COLO829 (cell line): ENCODE measurements at places on chromosomes 4 and X.

GRCh38 chrX:129759576-129760061, 20.1 kb upstream of the SASH3 start:
- DNase-seq = peak; percentile 23

DNA sequence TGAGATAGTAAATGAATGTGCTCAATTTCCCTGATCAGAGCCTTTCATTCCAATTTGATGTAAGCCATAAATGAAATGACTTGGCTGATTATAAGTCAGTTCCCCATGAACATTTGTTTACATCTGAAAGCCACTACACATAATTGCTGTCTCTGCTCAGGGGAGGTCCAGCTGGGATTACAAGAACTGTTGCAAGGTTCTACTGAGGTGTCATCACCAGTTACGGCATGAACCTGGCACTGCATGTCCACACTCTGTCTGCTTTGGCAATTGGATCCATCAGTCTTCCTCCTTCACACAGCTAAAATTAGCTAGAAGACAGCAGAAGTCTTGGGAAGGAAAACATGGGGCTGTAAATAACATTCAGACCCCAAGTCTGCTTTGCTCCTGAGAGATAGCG, 12.8 kb upstream of the MBNL3 start:
- DNase-seq = no peak

- no peak for DNase-seq
These were observed 147.7 kb downstream of the TMEM47 start for GRCh38 chrX:34509394-34509793.

- no peak for DNase-seq
These were observed 20.4 kb upstream of the GDPD2 start for GRCh38 chrX:70402721-70403120.

DNA sequence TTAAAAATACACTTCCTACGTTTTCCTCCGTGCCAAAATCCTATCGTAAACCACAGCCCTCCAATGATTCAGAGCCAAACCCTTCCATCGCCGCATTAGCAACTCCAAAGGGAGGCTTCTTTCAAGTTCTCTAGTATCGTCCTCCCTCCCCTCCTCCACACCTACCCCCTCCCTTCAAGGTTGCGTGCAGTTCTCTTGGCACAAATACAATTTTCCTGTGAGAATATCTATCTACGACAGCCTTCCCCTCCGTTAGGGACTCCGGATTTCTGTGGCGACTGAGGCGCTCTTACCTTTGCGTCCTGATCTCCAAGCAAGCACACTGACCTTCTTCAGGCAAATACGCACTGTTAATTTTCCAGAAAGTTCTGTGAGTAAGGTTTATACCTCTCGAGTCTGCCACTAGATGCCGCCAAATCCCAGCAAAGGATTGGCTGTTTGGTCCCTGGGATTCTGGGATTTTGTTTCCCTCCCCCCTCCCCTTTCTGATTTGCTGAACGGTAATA, 1.2 kb upstream of the MORF4L2 start:
- peak; percentile 48 for DNase-seq

- no peak for DNase-seq
These were observed 231.2 kb downstream of the FRAS1 start for GRCh38 chr4:78288327-78288726.

GRCh38 chrX:51496501-51497291, at the start of gene NUDT11:
Gene NUDT11 (minus strand): TSS chrX:51496592. CDS start chrX:51496444, 148 bp downstream.
- peak; percentile 2 for DNase-seq

GRCh38 chr4:124803641-124804040, 91.1 kb upstream of the ANKRD50 start:
- DNase-seq = no peak

- no peak for DNase-seq
These were observed 253.5 kb downstream of the ARHGAP24 start for GRCh38 chr4:85728464-85728863.

DNA sequence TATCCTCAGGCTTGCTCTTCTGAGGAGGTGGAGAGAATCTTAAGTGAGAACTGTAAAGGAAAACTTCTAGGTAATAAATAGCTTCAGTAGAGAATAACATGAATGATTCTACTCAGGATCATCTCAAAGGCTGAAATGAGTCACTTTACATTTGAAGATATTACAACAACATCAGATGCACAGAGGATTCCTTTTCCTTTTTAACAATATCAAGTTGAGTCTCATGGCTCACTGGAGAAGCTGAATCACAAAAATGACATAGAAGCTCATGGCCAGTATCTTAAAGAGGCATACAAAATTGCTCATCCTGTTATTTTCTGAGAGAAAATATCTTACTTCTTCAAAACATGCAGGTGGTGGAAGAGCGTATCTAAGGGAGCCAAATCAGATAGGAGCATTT, 72.5 kb upstream of the EMCN start:
- DNase-seq = peak; percentile 35

- DNase-seq = no peak
These were observed 6.6 kb downstream of the CCDC110 start for GRCh38 chr4:185464887-185465286.

DNA sequence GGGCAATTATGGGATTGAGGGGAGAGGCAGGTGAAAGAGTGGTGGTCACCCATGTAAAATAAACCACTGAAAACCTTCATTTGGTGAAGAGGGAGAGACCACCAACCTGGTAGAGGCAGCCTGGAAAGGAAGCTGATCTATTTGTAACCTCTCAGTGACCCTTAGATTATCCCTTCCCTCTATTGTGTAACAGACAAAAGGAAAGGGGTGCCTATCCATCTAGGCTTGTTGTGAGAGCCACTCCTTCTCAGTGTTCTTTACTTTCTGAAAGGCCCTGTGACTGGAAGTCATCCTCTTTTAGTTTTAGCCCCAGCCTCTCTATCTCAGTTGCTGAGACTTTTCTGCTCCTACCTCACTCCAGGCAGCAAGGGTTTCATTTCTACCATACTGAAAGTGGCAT, 142.4 kb downstream of the TMEM164 start:
- DNase-seq = no peak

GRCh38 chrX:132591719-132592275, 103.0 kb upstream of the MBNL3 start:
- no peak for DNase-seq

DNA sequence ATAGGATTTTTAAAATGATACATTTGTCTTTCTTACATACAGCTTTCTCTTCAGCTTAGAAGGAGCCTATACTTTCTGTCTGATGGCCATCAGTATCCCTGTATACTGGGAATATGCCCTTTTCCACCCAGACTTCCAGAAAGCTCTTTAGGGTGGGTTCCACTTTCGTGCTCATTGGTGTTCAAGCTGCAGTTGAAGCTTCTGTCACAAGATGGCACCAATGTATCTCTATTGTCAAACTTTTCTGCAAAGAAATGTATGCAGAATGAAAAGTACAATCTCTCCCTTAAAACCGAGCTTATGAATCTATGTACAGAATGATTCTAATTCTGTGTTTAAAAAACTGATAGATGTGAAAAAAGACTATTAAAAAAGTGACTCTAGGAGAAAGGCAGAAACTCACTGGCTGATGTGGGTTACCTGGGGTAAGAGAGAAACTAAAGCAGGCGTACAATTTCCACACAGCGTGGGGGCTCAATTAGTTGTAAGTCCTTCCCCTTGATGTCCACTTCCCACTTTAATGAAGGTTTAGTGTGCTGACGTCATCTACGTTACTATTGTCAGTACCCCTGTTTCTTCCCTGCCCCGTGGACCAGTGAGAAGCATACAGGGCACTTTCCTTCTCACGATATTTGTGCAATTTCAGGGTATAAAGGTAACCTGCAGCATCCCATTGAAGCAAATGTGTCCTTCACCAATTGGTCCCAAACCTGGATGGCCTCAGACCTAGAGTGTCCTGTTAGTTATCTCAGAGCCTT, 57.3 kb upstream of the TCEAL2 start:
- no peak for DNase-seq

DNA sequence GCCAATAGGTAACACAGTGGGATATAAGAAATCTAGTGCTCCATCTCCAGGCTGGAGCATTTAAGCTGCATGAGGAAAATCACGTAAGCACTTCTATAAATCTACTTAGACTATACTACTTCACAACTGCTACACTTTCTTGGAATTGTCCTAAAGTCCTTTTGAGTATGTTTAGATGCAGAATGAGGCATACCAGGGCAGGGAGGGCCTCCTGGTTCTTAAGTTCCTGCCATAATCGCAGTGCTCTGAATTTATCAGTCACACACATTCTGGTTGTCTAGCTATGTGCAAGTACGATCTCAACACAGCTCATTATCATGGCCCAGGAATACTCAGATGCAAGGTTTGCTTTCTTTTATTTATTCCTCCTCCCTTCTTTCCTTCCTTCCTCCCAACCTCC, 130.3 kb downstream of the GUCY2F start:
- no peak for DNase-seq
